ENCODE measurements at places on chromosomes 7 and 10. TPM values are rescaled to one million over a fixed set of nuclear protein-coding genes. Genes with fewer than 3 reads are reported as not detected.

- DNase-seq, result no peak
Observed at GRCh38 chr10:105718207-105718995, 1077.3 kb downstream of the SORCS3 start.

- no peak for DNase-seq
Observed at GRCh38 chr7:106042196-106042611, 69.9 kb downstream of the SYPL1 start.

GRCh38 chr7:156401617-156402016 lies 239.0 kb upstream of the RNF32 start:
- no peak for DNase-seq

- DNase-seq, result no peak
Observed at GRCh38 chr10:50545846-50546245, 77.9 kb downstream of the SGMS1 start.

DNA sequence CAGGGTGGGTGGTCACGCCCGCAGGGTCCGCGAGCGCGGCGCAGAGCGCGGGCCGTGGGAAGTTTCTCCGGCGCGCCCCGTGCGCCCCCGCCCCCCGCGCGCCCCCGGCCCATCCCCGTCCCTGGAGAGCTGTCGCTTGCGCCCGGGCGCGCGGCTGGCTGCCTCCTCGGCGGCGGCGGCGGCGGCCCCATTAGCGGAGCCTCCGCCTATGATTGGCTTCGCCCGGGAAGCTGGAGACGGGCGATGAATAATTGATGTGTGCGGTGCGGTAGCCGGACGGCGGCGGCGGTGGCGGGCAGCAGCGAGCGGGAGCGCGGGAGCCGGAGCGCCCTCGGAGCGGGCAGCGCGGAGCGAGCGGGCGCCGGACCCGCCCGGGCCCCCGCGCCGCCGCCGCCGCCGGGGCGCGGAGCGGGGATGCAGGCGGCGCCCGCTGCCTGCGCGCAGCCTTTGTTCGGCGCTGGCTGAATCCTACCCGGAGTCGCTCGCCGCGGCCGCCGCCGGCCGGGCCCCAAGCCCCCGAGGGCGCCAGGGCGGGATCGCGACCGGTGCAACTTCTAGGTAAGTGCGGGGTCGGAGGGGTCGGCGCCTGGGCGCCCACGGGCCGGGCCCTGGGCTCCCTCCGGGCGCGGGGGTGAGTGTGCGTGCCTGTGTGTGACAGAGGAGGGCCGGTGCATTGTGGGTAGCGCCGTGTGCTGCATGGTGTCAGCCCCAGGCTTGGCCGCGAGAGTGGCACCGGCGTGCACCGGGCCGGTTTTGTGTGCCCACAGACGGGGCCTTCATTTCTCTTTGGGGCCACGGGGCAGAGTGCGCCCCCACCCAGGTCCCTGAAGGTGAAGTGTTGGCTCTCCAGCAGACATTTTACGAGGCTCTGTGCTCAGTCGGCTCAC lies 103.8 kb upstream of the PPIF start:
- peak; percentile 97 for DNase-seq

GRCh38 chr7:41107938-41108448 lies 594.9 kb downstream of the INHBA start:
- DNase-seq, result no peak

DNA sequence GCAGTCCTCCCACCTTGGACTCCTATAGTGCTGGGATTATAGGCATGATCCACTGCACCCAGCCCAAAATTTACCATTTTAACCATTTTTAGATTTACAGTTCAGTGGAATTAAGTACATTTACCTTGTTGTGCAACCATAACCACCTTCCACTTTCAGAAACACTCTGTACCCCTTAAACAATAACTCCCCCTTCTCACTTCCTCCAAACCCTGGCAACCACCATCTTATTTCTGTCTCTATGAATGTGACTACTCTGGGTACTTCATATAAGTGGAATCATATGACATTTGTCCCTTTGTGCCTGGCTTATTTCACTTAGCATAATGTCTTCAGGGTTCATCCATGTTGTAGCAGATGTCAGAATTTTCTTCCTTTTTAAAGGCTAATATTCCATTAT lies 33.6 kb downstream of the SUFU start:
- no peak for DNase-seq

DNA sequence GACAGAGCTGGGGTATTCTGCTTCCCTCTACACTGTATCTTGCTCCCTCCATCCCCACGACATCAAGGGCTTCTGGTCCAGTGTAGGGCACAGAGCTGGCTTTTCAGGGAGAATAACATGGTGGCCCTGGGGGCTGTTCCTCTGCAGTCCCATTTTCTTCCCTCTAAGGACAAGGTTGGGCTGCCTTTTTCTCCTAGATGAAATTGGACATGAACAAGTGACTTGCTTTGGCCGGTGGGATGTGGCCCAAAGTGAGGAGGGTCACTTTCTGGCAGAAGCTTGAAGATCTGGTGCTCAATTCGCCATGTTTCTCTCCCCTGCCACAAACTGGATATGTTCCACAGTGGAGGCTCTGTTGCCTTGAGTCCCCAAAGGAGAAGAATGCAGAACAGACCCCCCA lies 235.7 kb downstream of the EMX2 start:
- DNase-seq, result no peak

DNA sequence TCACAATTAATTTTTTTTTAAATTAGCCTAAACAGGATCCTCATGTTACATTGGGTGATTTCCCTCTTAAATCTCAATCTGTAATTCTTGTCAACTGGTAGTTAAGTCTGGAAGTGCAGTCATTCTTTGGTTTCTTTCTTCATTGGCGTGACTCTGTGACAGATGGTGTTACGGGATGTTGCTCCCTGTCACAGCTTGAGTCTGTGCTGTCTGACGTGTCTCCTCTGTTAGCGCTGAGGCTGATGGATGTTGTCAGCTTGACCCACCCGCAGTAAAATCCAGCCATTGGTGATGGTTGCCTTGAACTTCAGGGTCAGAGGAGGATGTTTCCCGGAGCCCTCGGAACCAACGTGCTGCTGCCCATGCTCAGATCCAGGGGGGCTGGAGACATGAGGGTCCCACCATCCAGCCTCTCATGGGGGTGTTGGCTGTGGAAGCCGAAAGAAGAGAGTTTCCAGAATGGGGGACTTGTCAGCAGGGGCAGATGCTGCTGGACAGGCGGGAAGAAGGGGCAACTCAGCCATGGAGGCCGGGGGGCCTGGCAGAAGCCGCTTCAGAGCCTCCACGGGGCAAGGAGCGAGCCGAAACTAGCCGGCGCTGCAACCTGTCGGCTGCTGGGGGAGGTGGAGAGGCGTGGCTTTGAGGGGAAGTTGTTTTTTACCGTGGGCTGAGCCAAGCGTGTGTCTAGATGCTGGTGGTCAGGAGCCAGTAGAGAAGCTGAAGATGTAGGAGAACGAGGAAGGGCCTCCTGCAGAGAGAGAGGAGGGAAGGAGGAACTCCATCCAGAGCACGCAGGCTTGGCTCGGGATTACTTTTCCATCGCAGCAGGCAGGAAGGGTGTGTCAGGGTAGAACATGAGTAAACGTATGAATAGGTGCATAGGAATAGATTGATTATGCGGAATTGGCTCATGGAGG lies 3.5 kb downstream of the SUN1 start:
- peak; percentile 42 for DNase-seq

DNA sequence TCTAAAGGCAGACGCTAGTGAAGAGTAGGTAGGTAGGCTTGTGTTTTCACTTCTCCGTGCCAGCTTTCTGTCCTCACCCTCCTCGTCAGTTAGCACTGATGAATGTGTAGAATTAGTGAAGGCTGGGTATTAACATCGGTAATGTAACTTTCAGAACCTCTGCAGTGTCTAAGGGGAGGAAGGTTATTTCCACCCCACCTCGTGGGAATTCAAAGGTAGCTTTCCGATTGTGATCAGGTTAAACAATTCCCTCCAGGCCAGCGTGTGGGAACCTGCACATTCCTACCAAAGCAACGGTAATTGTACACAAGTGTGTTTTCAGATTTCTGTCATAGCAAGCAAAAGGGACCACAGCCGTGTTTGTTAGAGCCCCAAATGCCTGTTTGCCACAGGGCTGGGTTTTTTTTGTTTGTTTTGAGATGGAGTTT lies 405.0 kb upstream of the GALNT17 start:
- no peak for DNase-seq

DNA sequence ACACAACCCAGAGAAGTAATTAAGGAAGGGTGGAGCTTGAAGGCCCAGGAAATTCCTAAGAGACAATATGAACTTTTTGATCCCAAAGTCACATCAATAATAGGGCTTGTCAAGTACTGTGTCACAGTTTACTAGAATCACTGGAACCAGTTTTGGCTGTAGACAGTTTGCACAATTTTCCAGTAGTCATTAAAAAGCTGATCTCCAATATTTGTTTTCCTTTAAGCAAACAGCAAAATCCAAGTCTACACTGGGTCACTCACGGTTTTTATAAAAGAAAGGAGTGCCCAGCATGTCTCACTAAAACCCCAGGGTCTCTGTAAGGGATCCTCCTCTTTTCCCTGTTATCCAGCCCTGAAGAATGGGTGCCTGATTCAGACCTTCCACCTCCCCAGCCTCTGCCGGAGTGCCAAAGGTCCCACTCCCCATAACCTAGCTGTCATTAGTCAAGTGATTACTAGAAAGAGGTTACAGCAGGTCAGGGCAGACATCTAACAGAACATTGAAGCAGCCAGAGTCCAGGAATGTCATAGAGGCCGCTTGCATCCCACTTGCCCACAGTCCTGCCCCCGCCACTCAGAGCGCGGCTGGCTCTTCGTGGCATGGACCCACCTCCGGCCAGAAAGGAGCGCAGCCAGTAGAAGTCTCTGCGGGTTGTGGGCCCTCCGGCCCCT lies 552 bp downstream of the SLC25A16 start:
- peak; percentile 58 for DNase-seq

DNA sequence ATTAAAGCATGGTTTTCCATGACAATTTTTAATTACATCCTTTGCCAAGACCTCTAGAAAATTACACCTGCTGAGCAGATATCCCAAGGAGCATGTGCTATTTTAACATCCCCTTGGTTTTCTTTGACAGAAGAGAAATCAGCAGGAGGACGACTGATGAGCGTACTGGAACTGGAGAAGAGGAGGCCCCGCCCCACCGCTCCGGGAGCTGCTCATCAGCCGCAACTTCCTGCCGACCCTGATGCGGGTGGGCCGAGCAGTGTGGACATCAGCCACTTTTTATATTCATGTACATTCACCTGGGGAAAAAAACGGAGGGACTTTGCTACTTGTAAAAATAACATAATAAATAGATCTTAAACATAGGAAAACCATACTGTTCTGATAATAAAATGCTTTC lies 54.2 kb downstream of the CDC123 start:
- DNase-seq, result no peak

DNA sequence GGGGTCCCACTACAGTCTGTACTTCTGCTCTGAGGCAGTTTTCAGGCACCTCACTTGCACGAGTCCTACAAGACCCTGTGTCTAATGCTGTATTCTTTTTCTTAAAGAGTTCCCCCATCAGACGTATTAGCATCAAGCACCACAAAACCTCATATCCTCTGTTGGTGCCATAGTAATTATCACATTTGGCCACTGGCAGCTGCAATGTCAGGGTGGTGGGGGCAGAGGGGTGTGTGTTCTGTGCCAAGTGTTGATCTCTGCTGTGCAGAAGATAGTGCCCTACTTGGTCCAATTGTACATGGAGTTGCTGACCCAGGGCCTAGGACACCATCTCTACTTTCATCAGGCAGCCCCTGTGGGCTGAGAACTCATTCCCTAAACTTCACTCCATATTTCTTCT lies 20.0 kb upstream of the JAZF1 start:
- no peak for DNase-seq

- peak; percentile 92 for DNase-seq
Observed at GRCh38 chr7:6536262-6537260, 14.7 kb downstream of the GRID2IP start.

DNA sequence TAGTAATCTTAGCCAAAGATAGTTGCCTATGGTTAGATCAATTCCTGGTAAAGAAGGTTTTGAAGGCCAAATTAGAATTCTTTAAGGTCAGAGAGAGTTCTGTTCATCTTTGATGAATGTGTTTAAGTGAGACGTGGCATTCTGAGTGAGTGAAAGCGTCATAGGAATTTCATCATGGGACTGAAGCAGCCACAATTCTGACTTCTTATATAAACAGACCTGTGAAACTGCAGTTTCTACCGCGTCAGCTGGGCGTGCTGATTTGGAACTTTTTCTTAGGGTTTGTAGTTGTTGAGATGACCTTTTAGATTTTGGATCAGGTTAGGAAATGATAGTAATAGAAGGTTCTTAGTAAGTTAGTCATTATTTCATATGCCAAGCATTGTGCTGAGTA lies 103.8 kb downstream of the CNNM2 start:
- DNase-seq, result peak; percentile 85

- peak; percentile 90 for DNase-seq
Observed at GRCh38 chr7:92831716-92832533, 4.4 kb downstream of the CDK6 start.

DNA sequence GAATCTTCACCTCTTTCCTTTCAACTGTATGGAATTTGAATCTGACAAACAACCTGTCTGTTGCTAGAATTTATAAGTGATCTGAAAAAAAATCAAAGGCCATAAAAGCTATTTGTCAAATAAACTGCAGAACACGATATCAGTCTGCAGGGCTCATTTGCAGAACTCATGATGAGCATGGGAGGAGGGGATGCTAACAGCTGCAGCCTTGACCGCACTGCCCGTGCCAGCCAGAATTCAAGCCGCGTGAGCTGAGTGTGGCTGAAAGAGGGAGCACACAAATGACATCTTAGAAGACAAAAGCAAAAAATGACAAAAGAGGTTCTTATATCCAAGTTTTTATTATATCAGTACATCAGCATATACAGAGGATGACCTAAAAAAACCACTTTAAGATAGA lies 15.7 kb downstream of the LRRTM3 start:
- no peak for DNase-seq

DNA sequence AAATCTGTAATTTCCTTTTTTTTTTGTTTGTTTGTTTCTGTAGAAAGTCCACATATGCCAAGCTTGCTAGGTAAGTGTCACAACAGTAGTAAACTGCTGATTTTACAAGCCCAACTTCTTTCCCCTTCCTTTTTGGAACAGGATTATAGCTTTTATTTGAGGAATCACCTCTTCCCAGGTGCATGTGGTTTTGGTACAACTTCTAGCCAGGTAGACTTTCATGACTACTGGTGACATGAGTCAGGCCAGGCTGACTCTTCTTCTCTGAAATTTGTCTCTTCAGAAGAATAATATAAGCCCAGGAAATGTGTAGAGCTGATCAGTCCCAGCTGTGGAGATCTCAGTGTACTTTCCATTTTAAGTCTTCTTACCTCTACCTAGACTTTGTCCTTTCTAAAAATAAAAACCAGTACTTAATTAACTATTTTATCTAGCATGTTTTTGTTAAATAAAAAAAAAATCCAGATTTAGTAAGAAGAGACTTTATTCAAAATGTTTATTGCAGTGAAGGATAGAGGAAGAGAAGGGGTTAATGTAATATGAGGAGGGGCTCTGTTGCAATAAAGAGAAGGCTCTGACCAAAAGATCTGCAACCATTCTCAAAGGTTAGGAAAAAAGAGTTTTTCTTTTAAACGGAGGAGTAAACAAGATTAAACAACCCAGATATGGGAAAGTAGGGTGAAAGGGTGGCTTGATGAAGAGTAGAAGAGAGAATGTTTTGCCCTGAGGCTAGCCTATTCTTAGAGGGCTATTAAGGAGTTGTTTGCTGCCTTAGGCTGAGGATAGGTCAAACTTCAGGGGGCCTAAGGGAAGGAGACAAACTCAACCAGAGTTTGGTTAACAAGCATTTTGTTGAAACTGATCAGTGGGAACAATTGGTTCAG lies 664.2 kb downstream of the SORCS1 start:
- no peak for DNase-seq

GSAP gene
- total RNA-seq, result 13.0 TPM

SPDYE11 gene
- total RNA-seq, result not detected

ASB10 gene
- not detected for total RNA-seq

HUS1 gene
- total RNA-seq, result 19.9 TPM

MYH16 gene
- total RNA-seq, result under 0.01 TPM

Data from osteoblast (primary cell).